Activated CD4-positive, alpha-beta T cell treated with anti-CD3 and anti-CD28 coated beads for 24 hours (primary cell): ENCODE measurements at places on chromosomes 5 and 9.

DNA sequence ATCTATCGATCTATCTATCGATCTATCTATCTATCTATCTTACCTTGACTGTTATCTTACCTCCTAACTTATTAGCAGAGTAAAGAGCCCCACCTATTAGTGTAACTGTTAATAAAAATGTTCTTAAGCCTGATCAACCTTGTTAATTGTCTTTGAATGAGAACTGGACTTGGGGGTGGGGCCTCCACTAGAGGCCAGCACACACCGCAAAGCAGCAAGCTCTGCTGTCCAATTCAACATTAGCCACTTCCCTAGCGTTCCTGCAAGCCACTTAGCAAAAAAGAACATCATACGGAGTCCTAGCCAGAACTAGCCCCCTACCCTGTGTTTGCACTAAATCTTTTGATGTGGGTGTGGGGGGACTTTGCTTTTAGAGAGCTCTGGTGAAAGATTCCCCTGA lies 515.8 kb downstream of the KDM4C start:
- DNase-seq, result no peak

DNA sequence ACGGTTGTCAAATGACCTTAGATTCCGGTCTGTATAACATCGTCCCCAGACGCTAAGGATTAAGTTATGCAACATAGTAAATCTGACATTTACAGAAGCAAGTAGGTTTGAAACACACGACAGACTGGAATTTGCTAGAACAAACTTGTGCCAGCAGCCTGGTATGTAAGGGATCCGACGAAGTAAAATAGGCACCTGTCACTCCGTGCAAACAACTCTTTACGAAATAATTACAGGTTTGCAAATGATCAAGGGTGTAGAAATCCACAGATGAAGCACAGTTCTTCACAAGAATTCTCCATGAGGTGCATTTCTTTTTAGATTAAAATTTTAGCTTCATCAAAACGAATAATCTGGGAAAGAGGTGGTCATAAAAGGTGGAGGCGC lies 508 bp downstream of the MOCS2 start:
- no peak for DNase-seq

- DNase-seq, result no peak
These were observed 147.9 kb upstream of the VCAN start for GRCh38 chr5:83323557-83324180.

DNA sequence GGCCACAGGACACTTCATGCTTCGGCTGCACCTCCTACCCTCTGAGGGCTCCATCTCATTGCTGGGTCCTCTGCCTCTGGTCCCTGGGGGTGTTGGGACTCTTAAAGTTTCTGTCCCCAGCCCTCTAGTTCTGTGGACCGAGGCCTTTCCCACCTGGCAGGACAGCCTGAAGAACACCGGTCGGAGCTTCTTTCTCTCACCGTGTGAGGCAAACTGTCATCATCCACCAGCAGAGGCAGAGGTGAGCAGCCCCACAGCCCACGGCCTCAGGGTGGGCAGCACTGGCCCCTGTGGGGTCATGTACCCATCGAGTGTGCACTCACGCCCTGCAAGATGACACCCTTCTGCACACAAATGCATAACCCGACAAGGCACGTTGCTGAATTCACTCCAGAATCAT lies 49.9 kb downstream of the IRX2 start:
- DNase-seq, result no peak

- DNase-seq, result no peak
These were observed 1.5 kb downstream of the GDNF start for GRCh38 chr5:37838152-37838932.

DNA sequence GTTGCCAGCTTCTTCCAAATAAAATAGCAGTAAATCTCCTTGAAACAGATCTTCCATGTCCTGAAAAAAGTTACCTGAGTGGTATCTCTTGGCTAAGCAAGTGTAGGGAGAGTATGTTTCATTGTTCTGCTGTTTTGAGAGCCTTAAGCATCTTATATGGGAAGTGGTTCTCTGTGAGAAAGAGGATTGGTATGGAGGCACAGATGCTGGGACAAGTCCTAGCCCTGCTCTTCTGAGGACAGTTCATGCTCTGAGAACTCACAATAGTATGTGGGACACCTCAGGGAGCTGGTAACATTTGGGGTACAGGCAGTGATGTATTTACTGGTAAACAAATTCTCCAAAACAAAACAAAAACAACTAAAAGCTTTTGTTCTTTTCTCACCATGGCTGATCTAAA lies 2.0 kb downstream of the PPP3R2 start:
- DNase-seq, result no peak

DNA sequence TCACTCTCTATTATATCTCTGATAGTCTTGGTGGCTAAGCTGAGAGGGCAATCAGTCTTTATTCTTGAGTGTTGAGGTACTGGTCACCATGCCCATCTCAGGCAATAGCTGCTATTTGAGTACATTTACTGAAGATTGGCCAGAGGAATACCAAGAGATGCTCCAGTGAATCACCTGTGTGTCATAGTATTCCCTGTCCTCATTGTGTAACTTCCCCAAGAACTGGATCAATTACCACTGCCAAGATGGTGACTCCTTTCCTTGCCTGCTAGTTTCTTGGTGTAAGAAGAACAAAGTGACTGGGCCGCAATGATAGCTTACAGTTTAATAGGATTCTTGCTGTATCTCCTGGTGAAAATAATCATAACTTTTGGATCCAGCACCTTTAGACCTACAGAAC lies 418.7 kb upstream of the KIF2A start:
- no peak for DNase-seq

DNA sequence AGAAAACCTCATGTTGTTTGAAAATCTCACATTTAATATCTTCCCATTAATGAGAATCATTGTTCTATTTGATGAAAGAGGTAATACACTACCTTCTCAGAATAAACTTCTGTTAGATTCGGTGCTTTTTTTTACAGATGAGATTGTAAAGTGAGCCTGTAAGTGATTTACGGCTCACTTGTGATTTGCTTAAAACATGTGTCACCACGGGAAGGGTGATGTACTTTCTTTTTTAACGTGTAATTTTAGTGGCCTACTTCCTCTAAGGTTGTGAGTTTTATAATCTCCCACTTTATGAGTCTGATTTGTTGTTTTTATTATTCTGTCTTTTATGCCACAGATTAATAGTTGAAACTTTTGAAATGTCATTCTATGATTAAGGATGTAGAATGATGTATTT lies 15.9 kb downstream of the ANXA1 start:
- no peak for DNase-seq

- no peak for DNase-seq
These were observed 372.8 kb downstream of the TMEM167A start for GRCh38 chr5:82704381-82704780.

DNA sequence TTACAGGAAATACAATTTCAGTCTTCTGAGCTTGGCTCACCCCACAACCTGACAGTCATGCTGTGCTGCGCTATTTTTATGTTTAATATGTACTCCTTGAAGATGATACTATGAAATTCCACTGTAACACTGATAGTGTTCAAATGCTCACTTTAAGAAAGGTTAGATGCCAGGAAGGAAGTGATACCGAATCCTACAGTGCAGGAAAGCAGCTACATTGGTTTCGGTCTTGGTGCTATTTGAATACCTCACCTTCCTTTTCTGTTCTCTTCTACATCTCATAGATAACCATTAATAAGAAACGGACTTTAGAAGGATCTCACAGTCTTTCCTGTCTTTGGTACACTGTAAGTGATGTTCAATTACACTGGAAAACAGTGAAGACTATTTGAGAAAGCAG lies 117.6 kb downstream of the SEMA5A start:
- no peak for DNase-seq

- DNase-seq, result no peak
These were observed 10.2 kb upstream of the GLT6D1 start for GRCh38 chr9:135649508-135649907.

GRCh38 chr9:113876993-113877368 lies 872 bp downstream of the ZNF618 start:
- no peak for DNase-seq

DNA sequence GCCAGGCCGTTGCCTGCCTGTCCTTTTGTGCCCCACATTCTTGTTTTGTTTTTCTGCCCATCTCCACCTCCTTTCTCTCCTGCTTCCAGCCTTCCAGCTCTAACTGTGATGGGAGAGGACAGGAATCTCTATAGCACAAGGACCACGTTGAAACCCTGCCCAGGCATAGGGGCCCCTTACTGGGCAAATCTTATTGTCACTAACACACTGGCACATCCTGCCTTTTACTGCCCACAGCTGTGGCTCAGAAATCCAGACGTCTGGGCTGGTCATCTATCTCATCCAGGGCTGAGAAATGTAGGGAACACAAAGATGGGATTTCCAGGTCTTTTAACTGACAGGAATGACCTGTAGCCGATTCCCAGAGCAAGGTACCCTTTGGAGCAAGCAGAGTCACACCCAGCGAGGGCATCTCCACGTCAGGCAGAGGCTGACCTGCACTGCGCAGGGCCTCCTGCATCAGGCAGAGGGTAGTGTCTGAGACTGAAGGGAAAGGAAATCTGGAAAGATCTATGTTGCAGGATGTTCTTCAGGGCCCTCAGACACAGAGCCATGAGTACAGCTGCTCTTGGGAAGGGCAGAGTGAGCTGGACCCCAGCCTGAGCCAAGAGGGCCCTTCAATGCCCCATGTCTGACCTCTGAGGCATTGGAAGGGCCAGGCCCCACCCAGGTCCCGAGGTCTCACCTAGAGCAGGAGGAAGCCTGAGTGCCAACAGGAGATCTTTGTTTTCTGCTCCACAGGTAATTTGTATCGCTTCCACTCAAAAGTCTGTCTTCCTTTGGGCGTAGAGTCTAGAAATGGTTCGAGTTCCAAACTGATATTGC lies 278.8 kb downstream of the FSTL4 start:
- no peak for DNase-seq

- no peak for DNase-seq
These were observed 30.9 kb downstream of the GRAMD2B start for GRCh38 chr5:126454081-126454480.

GRCh38 chr5:56172241-56172640 lies 60.9 kb downstream of the ANKRD55 start:
- no peak for DNase-seq

- no peak for DNase-seq
These were observed 311.6 kb upstream of the NREP start for GRCh38 chr5:112068593-112068992.

DNA sequence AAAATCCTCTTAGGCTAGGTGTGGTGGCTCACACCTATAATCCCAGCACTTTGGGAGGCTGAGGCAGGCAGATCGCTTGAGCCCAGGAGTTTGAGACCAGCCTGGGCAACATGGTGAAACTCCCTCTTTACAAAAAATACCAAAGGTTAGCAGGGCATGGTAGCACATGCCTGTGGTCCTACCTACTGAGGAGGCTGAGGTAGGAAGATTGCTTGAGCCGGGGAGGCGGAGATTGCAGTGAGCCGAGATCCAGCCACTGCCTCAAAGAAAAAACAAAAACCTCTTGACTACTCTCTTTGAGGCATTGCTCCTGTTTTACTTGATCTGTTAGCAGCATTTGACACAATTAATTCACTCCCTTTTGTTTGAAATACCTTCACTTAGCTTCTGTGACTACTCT lies 20.7 kb downstream of the KIF2A start:
- DNase-seq, result no peak

GRCh38 chr9:85514256-85514655 lies 227.5 kb downstream of the AGTPBP1 start:
- no peak for DNase-seq

GRCh38 chr5:13739479-13739878 lies 205.0 kb downstream of the DNAH5 start:
- no peak for DNase-seq

GRCh38 chr9:16062542-16063240 lies 509.8 kb downstream of the CCDC171 start:
- no peak for DNase-seq

DNA sequence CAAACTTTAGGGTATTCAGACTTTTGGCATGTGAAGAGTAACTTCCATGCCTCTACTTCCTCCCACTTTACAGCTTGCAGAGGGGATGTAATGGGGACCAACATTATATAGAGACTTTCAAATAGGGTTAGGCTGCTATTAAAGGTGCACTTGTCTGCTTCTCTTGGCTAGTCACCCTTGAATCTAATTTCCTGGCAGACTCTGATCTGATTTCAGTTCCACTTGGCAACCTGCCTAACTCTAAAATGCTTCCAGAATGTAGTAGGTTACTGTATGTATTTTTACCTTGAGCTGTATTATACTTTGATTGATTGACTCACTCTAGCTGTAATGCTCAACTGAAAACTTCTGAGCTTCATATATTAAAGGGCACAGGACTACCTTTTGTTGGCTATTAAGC lies 693.4 kb downstream of the KCTD16 start:
- no peak for DNase-seq

- DNase-seq, result no peak
These were observed 48.6 kb downstream of the COL15A1 start for GRCh38 chr9:98992107-98992884.

DNA sequence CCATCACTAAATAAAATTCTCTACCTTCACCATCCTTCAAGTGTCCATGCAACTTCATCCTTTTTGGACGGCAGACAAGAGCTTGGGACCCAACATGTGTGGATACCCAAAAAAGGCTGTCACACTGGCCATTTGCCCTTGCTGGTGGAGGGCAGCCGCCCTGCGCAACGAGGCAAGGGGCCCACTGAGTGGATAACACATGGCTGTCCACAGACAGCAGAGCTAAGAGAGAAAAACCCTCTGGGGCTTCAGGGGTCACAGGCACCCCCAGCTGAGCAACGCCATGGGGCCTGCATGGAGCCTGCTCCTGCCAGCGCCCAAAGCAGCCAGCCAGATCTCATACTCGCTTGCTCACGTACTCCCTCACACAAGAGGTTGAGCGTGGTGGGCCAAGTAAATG lies 205.9 kb upstream of the NREP start:
- DNase-seq, result no peak

DNA sequence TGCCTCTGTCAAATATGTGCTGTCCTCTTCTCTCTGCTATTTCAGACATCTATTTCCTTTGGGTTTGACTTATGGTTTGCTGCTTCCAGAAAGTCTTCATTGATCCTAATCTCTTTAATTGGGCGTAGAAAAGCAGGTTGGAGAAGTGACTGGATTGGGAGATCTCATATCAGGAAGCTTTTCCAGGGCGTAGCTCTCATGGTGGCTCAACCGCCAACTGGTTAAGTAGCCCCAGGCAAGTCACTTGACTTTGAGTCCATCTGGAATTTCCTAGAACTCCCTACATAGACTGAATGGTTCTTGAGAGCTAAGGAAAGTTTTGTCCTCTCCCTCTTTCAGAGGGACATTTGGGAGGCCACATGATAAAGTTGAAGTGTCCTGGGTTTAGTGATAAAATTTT lies 192.3 kb upstream of the GLRA1 start:
- no peak for DNase-seq

- DNase-seq, result no peak
These were observed 103.4 kb upstream of the RAI14 start for GRCh38 chr5:34552686-34553085.
